Thymus (tissue), 14 donors: ENCODE measurements at places on chromosomes 5 and 9. TPM values are rescaled to one million over a fixed set of nuclear protein-coding genes. Genes with fewer than 3 reads are reported as not detected.

GRCh38 chr9:135375001-135375400 lies 104.6 kb upstream of the PPP1R26 start:
- DNase-seq = no peak

- DNase-seq = no peak
Observed at GRCh38 chr9:94881940-94882339, 155.4 kb downstream of the AOPEP start.

DNA sequence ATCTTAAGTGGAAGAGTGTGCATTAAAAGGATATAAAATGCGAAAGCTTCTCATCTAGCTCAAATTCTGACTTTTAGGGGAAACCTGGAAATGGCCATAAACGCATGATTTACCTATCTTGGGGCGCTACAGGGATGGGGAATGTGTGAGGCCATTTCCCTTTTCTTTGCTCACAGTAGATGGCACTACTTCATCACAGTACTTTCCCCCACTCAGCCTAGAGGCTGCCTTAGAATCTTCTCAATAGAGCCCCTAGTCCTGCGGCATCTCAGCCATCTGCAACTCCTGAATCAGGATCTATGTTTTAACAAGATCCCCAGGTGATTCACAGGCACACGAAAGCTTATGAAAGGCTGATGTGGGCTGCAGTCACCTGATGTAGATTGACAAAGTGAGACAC lies 110.8 kb downstream of the LHFPL2 start:
- DNase-seq = no peak

The OR1J2 gene
- not detected for polyA plus RNA-seq

- no peak for DNase-seq
Observed at GRCh38 chr5:97544678-97545077, 361.6 kb upstream of the RIOK2 start.

- no peak for DNase-seq
Observed at GRCh38 chr9:18614116-18614515, 140.2 kb downstream of the ADAMTSL1 start.

The MAMDC2 gene
- polyA plus RNA-seq = 1.2 TPM

The CMYA5 gene
- polyA plus RNA-seq = 7.2 TPM

DNA sequence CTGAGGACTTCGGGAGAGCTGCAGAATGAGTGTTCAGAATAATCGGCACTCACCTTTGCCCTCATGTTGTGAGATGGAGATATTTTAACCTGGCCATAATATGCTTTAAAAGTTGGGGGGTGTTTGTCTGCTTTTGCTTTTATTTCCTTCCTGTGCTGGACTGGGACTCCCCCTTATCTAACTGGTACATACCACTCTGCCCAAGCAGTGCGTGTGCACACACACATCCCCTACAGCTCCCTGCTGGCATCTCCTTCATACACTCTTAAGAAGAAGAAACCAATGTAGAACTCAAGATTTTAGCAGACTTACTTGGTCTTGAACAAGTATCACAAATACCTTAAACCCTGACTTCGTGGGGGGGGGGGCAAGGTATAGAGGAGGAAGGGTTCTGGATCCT lies 146.2 kb upstream of the DMRT1 start:
- no peak for DNase-seq

The GCNT4 gene
- polyA plus RNA-seq = 20.7 TPM

The IL7R gene
- polyA plus RNA-seq = 167 TPM

The PFN3 gene
- polyA plus RNA-seq = not detected

GRCh38 chr9:111198936-111199335 lies 131.1 kb downstream of the OR2K2 start:
- no peak for DNase-seq

The HK3 gene
- polyA plus RNA-seq = 38.9 TPM

The SPATA6L gene
- polyA plus RNA-seq = 1.2 TPM
